Activated gamma-delta T cell (primary cell): ENCODE measurements at places on chromosomes 1 and 21.

- DNase-seq: no peak
Measured at GRCh38 chr1:178066908-178067614, 26.8 kb upstream of the RASAL2 start.

DNA sequence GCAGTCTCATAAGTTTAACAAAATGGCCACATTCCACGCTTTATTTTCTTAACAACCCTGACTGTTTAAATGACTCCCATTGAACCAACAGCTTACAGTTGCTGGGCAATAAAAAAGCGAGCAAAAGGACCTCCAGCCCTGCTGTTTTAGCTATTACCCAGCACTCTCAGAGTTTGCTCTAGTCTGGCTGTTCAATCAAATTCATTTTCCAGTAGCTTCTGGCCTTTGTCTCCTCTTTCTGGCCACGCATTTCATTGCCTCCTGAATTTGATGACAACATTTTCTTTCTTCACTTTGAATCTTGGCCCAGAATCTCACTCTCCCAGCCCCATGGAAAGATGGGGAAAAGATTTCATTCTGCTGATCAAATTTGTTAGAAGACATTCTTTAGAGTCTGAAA lies 44.1 kb upstream of the DOCK7 start:
- no peak for DNase-seq

DNA sequence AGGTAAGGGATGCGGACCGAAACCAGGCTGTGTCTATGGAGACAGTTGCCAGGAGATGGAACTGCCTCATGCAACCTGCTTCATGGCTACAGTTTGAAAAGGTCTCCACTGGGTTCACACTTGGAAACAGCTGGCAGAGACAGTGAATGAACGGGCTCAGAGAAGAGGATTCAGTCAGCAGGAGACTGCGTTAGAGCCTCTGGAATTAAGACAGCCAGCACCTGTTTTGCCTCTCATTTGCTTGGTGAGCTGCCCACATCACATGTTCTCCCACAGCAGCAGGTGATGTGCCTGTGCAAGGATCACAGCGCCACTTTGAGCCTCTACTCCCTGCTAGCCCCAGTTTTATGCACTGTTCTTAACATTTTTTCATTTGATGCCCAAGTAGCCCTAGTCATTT lies 321.0 kb downstream of the PLPP3 start:
- DNase-seq: no peak

DNA sequence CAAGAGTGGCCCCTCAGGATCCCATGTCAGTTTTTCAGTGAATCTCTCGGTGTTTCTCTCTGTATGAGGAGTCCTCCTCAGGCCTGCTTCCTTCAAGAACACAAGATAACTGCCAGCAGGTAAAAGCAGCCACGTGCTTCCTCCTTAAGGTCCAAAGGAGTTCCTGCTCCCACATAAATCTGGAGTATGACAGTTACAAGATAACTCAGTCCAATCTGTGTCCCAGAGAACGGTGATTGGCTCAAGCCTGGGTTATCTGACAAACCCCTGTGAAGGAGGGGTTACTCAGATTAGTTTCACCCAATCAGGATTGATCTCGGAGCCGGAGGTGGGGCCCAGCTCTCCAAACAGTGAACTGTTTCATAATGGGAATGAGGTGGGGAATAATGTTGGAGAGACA lies 5.8 kb upstream of the ANKRD13C start:
- DNase-seq: no peak

DNA sequence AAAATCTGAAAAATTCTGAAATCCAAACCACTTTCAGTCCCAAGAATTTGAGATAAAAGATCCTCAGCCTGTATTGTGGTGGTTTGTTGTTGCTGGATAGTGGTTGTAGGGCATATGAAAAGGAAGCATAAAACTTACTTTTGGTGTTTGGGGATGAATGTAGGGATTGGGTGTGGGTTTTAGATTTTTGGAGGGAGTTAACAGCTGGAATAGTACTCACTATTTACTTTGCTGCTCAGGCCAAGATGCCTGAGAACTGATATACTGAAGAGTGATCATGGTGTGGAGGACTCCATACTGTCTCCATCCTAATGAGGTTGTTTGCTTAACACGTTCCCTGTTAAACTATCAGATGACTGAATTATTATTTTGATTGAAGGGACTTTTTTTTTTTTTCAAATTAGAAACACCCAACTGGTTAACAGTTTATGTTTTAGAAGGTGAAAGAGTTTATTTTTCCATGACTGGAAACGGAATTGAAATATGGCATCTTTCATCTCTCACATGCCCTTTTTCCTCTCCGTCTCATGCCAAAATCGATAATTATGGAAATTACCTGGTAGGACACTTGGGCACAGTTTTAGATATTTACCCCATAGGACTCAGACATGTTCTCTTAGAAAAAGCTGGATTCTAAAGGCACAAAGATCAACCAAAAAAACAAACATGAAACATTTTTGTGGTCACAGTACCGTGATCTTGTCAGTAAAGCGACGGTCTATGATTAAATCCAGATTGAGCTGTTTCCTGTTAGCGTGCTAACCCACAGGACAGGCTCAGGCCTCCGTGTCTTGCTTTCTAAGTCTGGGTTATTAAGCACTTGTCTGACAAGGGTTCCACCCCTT lies 37.3 kb downstream of the RGL1 start:
- DNase-seq: no peak

GRCh38 chr1:87044424-87044823 lies 130.0 kb downstream of the HS2ST1 start:
- no peak for DNase-seq

- DNase-seq: no peak
Measured at GRCh38 chr1:180672105-180672504, 40.3 kb downstream of the XPR1 start.

GRCh38 chr21:40846103-40846502 lies 855 bp downstream of the DSCAM start:
- no peak for DNase-seq

DNA sequence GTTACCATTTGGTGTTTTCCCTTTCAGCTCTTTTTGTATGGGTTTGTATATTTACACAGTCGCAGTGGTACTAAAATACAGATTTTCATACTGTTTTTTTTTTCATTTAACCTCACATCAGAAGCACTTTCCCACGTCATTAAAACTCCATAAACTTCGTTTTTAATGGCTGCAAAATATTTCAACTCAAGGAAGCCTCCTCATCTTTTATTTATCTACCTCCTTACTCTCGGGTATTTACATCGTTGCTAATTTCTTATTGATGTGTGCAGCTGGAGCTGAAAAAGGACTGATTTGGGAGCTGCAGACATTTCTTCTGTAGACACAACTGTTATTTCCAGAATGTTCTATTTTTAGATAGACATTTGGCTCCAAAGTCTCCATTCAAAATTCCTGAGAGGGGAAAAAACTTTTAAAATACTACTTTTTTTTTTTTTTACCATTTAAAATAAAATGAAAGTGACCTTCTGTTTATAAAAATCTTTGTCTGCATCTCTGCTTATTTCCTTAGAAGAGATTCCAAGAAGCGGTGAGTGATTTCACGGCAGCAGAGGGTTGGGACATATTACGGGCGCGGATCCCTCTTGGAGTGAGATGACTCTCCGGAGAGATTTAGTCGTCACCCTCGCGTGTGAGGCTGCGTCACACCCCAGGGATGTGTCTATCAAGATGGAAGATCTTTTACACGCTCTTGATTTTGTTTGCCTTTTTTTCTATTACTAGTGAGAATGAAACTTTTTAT lies 10.1 kb downstream of the RUNX3 start:
- DNase-seq: no peak

DNA sequence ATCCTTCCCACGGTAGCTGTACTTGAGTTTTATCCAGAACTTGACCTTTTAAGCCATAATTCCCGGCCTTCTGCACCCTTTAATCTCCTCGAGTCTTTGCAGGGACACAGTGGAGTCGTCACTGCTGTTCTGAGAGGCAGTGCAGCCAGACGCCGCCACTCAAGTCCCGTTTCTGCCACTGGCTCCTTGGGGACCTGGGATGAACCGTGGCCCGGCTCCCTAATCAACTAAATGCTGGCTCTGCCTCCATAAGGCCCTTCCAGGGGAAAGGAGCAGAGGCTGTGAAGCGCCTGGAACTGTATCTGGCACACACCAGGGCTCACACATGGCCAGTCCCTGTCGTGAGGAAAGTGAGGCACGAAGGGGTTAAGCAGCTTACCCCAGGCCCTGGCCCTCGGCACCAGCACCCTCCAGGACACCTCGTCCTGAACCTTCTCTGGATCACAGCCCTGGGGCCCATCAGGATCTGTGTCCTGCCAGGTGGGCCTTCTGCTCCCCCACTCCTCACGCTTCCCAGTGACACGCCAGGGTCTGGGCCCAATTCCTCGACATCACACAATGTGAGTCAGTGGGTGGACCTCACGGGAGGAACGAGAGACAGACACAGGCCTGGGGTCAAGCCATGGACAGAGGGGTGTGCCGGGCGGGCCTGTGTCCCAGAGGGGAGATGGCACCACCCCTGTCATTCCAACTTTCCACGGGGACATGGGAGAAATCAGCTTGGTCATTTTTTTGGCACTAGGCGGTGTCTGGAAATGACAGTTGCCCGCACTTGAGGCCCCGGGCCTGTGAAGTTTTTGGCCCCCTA lies 23.5 kb upstream of the C1orf174 start:
- no peak for DNase-seq

DNA sequence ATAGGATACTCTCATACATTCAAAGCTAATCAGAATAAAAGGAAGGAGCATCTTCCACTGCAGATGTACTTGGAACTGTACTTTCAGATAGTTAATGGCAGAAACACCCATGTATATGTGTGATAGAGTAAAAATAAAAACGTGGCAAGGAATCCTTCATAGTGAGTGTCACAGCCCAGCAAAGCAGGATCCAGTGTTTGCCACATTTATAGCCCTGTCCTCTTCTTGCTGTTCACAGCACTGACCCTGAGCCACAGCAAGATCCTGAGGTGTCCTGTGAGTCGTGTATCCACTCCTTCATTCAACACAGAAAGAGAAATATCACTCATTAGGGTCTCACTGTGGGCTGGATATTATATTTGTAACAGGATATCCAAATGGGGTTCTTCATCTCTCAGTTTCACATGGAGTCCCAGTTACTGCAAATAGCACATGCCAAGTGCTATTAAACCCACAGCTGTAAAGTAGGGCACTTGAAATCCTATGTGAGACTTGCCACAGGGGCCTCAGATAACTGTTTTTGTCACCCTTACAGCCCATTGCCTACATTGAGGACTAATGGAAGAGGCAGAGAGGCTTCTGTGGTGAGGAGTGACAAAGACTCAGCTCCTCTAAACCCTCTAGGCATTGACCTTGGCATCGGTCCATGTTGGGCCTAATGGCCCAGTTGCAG lies 41.3 kb downstream of the CYP2J2 start:
- no peak for DNase-seq

DNA sequence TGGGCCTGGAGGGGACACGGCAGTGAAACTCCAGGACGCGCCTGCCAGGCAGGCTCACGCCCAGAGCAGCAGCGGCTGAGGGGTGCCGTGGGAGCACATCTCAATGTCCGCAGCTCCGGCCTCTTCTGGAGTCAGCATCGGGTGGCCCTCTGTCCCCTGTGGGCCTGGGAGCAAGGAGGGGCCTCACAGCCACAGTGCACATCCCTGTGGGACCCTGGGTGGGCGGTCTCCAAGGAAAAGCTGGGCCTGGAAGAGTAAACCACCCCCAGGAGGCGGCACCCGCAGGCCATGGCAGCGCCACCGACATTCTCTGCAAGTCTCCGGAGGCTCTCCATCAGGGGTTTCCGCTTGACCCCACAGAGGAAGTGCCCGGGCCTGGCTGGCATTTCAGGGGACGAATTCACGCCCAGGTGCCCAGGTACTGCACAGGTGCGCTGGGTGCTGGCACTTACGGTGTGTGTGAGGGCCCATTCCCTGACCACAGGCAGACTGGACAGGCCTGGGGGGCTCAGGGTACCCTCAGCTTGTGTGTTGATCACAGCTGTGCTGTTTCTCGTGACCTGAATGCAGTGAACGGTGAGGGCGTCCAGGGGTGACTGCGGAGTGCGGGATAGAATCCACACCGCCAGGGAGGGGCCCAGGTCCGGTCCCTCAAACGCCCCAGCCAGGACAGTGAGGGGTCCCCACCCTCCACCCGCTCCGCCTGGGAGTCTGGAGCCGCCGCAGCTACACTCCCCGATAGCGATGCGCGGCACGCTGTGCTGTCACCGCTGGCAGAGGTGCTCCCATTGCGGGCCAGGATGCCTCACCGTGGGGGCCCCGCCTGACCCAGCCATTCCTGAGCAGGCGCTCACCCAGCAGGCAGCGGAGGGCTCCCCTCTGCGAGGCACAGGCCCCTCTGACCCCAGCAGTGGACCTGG lies 16.6 kb upstream of the RNF223 start:
- no peak for DNase-seq

DNA sequence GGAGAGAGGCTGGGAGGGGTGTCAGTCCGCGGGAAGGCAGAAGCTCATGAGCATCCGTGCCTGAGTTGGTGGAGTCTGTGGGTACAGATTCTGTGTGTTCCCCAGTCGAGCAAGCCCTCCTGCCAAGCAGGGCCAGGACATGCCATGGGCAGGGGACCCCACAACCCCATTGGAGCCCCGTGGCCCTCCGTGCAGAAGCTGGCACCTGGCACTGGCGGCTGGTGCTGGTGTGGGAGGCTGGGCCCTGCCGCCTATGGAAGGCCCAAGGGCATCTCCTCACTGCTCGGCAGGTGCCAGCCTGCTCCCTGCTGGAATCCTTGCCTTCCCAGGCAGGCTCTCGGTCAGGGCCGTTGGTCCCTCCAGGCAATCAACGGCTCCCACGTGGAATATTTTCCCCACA lies 73.7 kb downstream of the UBE2T start:
- no peak for DNase-seq

DNA sequence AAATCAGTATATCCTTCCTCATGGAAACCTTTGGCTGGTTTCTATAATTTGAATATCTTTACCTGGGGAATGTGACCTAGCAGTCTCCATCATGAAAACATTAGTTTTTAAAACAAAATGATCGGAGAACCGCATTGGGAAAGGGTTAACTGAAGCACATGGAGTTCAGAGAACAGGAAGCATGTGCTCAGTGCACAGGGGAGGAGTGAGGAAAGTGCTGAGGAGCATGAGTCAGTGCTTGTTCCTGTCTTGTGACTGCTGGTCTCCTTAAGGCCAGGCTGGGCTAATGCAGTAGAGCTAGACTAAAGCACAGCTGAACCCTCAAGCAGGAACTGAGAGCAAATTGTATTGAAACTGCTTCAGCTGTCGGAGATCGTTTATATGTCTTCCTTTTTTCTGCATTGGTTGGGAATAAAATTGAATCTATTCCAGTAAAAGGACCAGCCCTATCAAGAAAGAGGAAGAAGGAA lies 5.8 kb downstream of the IFI16 start:
- no peak for DNase-seq

DNA sequence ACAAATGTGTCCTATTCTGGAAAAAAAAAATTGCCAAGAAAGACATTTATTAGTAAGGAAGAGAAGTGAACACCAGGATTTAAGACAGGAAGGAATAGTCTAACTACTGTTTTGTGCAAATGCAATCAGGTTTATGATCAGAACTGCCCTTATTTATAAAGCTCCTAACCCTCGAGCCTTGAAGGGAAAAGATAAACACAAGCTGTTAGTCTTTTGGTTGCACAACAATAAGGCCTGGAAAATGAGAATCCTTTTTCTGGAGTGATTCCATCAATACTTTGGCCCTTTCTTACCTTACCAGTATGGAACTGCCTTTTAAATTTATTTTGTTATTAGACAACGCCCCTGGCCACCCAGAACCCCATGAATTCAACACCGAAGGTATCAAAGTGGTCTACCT lies 52.9 kb downstream of the SNRPE start:
- DNase-seq: no peak
